ENCODE measurements at places on chromosomes 2 and 18.

DNA sequence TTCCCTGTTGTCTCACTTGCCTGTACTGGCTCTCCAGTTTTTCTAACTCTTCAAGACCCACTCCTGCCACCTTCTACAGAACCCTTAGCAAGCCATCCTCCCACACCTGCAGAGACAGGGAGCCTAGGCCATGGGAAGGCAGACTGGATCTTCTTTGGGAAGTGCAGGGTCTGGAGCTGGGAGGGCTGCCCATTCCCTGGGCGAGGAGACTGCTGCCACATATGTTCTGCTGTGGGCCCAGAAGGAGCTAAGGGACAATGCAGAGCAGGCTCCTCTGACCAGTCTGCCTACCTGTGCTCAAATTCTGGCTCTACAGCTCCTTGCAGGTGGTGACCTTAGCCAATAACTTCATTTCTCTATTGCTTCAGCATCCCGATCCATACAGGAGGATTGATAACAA lies 152.1 kb upstream of the CELF4 start:
- DNase-seq, result no peak

DNA sequence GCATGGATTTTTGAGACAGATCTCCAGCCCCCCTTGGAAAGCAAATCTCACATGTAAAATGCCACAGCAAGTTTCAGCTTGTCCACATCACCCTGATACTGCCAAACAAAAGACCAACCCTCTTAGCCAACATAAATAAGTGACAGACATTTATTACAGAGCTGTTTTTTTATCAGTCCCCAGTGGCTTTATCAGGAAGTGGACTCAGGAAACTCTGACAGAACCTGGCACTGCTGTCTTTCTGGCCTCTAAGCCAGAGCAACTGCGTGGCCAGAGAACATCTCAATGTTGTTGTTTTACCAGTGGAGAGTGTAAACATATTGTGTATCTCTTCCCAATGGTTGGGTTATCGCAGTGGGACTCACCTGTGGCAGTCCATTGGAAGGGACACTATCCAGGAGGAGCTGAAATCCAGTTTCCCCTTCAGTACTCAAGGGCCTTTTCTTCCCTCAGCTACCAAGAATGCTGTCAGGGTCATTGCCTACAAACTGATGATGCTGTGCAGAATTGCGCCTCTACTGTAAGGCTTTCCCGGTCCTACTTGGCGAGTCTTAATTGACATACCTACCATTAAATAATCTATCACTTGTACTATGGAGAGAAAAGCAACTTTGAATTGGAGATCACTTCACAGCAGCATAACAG lies 22.0 kb downstream of the SLC14A1 start:
- no peak for DNase-seq

GRCh38 chr18:37346048-37346447 lies 219.6 kb downstream of the CELF4 start:
- DNase-seq, result no peak

- DNase-seq, result no peak
These were observed 163.8 kb downstream of the WDPCP start for GRCh38 chr2:63424329-63425078.

DNA sequence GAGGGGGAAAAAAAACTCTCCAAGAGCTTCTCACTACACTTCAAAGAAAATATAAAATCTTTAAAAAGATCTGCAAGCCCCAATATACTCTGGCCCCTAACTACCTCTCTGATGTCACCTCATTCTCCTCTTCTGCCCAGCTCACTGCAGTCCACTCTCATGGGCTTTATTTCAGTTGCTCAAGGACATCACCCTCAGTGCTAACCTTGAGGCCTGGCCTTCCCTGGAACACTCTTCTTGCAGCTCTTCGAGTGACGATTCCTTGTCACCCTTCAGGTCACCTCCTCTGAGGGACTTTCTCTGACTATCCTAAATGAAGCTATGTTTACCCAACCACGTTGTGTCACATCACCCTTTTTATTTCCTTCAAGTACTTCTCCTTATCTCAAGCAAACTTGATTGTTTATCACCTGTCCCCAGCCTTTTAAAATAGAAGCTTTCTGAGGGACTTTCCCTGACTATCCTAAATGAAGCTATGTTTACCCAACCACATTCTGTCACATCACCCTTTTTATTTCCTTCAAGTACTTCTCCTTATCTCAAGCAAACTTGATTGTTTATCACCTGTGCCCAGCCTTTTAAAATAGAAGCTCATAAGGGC lies 10.4 kb downstream of the RTTN start:
- DNase-seq, result no peak

- DNase-seq, result no peak
These were observed 72.0 kb downstream of the PLEKHM3 start for GRCh38 chr2:207953354-207953753.

DNA sequence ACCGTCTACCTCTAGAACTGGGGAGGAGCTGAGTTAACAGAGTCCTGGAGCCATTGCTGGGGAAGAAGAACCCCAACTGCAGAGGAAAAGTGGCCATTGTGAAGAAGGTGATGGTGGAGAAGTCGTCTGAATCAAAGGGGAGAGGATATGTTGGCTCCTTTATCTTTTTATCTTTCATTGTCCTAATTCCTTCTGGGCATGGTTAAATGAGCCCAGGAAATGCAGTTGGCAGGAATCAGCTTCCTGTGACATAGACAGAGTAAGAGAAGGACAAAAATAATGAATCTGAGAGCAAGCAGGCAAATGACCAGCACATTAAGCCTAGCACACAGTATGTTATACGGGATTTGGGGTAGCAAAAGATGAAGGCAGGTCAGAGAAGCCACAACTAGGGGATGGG lies 16.0 kb upstream of the ACTR3 start:
- DNase-seq, result no peak

GRCh38 chr2:237603718-237604362 lies 13.3 kb upstream of the RAB17 start:
- peak; percentile 17 for DNase-seq

DNA sequence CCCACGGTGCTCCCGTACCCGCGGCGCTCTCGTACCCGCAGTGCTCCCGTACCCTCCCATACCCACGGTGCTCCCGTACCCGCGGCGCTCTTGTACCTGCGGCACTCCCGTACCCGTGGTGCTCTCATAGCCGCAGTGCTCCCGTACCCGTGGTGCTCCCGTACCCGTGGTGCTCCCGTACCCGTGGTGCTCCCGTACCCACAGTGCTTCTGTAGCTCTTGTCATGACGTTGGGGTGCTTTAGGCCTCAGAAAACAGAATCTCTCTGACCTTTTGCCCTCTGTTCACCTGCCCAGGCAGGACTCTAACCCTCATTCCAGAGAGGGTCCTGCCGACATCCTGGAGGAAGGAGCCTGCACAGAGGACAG lies 35.3 kb downstream of the SLC66A2 start:
- DNase-seq, result no peak

DNA sequence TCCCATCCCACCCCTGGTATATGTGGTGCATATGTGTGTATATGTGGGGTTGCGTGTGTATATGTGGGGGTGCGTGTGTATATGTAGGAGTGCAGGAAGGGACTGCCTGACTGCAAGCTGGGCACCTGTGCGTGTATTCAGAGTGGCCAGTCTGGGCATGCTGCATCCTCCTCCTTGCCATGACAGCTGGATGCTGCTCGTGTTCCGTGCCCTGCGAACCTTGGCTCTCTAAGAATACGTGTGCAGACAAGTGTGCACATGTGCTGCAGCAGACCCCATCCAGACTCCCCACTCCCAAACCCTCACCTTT lies 222.1 kb downstream of the CELF4 start:
- DNase-seq, result no peak

DNA sequence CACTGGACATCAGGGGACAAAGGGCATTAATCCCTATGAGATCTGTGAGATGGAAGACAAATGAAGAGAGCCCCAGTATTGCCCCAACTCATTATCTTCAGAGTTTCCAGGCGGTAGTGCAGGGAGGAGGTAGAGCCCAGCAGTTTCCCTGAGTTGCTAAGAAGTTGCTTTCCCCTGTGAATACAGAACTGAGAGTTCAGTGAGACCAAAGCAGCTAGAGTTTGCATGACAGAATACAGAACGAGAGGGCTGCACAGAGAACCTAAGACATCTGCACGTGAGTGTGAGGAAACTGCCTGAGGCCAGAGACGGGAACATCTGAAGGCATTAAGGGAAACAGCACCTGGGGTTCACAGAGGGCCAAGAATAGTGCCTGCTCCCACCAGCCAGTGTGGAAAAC lies 18.1 kb upstream of the PGAP1 start:
- no peak for DNase-seq

GRCh38 chr2:200306931-200307723 lies 634 bp downstream of the SPATS2L start:
- peak; percentile 2 for DNase-seq

DNA sequence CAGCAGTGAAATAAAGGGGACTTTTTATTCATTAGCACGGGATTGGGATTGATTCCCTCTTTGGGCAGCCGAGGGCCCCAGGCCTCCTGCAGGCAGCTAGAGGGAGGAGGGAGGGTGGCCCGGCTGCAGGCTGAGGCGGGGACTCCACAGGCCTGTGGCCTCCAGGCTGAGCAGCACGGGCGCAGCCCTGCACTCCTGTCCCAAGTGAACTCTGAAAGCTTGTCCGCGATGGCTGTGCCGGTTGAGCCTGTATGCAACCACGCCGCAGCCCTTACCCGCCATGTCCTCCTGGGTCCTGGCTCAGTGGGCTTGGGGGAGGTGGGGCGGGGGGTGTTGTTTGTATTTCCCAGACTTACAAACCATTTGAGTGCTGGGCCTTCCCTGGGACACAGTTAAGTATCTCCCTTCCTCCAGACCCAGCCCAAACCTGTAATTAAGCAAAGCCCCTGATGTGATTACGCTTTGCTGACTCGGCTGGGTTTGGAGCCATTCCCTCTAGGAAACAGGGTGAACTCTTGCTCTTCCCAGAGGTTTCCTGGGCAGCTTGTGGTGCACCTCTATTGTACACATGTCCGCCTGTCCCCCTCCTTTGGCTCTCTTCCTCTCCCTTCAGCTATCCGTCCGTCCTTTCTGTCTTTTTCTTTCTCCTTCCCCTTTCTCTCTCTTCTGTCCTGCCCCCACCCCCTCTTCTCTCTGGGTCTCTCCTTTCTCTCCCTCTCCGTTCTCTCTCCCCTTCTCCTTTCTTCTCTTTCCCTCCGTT lies 5.3 kb downstream of the GLI2 start:
- no peak for DNase-seq

GRCh38 chr2:35428548-35428947 lies 927.0 kb upstream of the CRIM1 start:
- no peak for DNase-seq

DNA sequence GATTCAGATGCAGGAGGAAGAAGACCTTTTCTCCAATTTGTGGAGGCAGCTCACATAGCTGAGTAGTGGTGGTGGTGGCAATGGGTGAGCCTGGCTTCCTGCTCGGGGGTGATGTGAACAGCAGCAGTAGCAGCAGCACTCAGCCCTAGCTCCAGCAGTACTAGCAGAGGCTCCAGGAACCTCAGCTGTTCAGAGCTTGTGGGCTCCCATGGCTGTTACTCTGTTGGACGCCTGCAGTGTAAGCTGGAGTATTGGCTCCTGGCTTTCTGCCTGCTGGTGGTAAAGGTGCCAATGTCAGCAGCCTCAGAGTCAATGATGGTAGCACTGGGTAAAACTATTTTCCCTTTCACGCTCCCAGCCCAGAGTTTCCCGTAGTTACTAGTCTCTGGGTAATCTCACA lies 3.1 kb upstream of the SEH1L start:
- no peak for DNase-seq

DNA sequence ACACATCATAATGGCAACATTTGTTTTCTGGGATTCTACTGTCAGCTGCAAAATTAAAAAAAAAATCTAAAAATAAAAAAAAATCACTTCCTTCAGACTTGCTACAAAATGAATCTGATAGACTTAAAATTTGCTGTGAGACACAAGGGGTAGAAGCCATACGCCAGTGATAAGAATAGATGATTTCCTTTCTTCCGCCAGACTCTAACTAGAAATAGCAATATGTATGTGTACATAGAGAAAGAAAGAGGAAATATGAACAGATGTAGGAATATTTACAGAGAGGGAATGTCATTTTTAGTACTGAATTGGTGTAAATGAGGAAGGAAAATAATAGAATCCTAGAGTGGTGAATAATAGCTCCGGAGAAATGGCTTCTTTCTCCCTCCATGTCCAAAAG lies 574.2 kb downstream of the DCC start:
- no peak for DNase-seq

- peak; percentile 53 for DNase-seq
These were observed 913 bp upstream of the TRABD2A start for GRCh38 chr2:84881581-84882413.

GRCh38 chr18:35096677-35097011 lies 55.4 kb downstream of the MAPRE2 start:
- no peak for DNase-seq

GRCh38 chr18:73647391-73647790 lies 500.2 kb downstream of the FBXO15 start:
- no peak for DNase-seq

- DNase-seq, result peak; percentile 38
These were observed at the start of gene OSBPL1A for GRCh38 chr18:24397694-24398368. Gene OSBPL1A (minus strand): TSS chr18:24397824. CDS start chr18:24377533, 20,291 bp downstream.

- no peak for DNase-seq
These were observed 436.4 kb upstream of the SALL3 start for GRCh38 chr18:78543201-78543725.
